ENCODE measurements at places on chromosomes 1 and 21.
A peak's percentile ranks its signal among the peaks of the same experiment; 100 is the strongest.

- no peak for DNase-seq
Observed at GRCh38 chr1:17282836-17283235, 25.2 kb upstream of the PADI4 start.

- no peak for DNase-seq
Observed at GRCh38 chr1:38846210-38846609, 13.4 kb downstream of the RRAGC start.

- peak; percentile 42 for DNase-seq
Observed at GRCh38 chr1:26408604-26409003, 2.0 kb upstream of the LIN28A start.

- no peak for DNase-seq
Observed at GRCh38 chr1:22249928-22250680, 107.2 kb upstream of the WNT4 start.

GRCh38 chr1:226764533-226764932 lies 25.5 kb upstream of the ITPKB start:
- no peak for DNase-seq
